Activated naive CD4-positive, alpha-beta T cell treated with Interleukin-2 at 50 U/mL for 16 hours (primary cell): ENCODE measurements at places on chromosomes 13 and 19.

GRCh38 chr13:106696140-106696539, 128.2 kb upstream of the ARGLU1 start:
- DNase-seq, result no peak

DNA sequence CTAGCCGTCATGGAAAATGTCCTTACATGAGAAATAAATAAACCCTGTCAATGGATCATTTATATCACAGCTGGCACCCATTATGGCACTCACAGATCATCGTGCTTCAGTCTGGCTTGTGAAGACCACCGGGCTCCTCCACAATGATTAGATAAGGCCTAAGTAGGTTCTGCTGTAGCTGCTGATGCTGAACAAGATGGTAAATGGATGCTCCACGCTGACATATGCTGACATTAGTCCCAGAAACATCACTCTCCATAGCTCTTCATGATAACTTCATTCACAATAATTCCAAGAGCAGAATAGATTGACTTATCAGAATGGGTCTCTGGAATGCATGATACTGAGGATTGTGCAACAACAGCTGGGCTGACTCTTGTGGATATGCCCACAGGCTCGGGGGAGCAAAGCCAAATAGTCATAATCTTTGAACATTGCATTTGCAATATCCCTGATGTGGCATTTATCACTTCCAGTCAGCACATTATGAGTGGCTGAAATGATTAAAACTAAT, 63.8 kb upstream of the RXFP2 start:
- DNase-seq, result no peak

DNA sequence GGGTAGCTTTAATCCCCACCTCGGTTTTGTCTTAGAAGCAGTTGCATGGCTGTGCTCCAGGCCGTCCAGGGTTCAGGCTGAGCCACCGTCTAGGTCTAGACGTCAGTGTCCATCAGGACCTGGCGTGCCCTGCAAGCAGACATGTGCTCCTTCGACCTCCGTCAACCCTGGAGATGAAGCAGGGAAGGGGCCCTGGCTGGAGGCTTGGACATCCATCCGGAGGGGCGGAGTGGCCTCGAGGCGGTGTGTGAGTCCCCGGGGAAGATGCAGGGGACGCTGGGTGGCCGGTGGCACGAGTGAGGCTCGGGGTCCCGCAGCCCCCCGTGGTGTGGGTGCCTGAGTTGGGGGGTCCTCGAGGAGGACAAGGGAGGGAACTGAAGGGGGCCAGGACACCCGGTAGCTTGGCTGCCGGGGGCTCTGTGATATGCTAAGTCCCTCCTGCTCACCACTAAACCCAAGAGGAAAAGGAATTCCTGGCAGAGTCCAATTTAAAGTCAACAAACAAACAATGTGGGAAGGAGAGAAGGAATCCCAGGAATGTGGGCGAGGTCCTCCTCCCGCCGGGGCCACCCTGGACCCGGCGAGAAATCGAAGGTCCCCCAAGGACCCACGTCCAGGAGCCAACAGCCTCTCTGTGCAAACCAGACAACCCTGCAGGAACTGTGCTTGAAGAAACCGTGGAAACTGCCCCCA, 14.9 kb upstream of the PTBP1 start:
- no peak for DNase-seq

DNA sequence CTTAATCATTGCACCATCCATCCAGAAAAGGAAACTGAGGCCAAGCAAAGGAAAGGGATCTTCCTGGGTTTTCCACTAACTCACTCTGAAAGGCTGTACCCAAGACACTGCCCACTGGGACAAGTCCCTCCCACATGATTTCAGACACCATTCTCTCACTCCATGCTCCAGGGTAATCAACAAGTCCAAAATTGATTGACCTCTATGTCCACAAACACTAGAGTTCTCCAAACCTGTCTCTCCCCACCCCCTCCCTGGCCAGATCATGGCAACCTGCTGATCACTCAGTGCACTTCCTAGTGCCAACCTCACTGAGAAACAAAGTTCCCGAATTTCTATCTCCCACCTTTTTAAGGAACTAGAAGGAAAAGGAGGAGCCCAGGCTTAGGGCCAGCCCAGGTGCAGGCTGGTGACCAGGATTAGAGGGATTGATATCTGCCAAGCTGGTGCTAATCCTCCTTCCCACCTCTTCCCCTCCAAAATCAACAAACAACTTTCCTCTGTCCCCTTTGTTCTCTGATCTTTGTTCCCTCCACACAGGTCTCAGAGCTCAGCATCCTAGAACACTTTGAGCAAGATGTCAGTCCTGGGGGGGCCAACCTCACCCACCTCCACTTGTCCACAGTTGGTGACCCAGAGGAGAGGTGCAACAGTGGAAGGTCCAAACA, 2.4 kb upstream of the CYP2A13 start:
- DNase-seq, result no peak

- no peak for DNase-seq
Observed at GRCh38 chr13:37889102-37889501, 19.5 kb upstream of the TRPC4 start.

DNA sequence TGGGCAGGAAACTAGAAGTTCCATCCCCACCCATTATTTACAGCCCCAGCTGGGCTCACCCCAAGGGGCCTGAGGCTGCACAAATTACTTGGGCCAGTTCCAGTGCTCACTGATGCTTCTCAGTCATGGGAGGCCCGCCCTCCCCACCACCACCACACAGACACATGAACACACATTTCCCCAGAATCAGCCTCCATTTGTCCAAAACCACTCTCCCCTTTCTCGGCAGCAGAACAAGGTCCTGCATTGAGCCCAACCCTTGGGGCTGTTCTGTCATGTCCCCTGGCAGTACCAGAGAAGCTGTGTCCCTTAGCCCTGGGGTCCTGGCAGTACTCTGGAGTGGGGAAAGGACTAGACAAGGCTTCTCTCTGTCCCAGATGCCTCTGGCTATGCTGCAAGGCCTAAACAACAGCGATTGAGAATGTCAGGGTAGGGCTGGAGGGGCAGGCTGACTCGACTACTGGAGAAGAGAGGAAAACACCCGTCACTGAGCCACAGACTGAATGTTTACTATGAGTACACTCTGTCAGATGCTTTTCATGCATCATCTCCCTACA, 21.8 kb downstream of the SAMD4B start:
- DNase-seq, result no peak

GRCh38 chr13:70090036-70090723, 17.4 kb upstream of the ATXN8OS start:
- DNase-seq, result no peak

GRCh38 chr19:49264258-49264657, 60.7 kb downstream of the SLC6A16 start:
- DNase-seq, result no peak

DNA sequence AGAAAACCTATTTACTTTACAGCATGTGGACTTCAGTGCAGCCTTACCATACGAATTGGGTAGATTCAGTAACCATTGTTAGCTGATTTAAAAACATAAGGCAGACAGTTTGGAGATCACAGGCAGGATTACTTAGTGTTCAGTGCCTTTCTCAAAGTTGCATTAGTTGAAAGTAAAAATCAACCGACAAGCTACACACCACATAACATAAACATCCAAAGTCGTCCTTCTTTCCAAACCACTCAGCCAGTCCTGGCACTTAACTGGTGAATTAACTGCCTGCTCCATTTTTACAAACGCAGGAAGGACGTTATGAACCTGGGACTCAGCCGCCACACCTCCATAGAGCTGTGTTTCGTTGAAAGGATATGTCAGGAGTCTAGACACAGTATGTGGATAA, 91.4 kb downstream of the COL4A1 start:
- DNase-seq, result no peak

- no peak for DNase-seq
Observed at GRCh38 chr13:21695546-21695945, 24.7 kb downstream of the FGF9 start.

DNA sequence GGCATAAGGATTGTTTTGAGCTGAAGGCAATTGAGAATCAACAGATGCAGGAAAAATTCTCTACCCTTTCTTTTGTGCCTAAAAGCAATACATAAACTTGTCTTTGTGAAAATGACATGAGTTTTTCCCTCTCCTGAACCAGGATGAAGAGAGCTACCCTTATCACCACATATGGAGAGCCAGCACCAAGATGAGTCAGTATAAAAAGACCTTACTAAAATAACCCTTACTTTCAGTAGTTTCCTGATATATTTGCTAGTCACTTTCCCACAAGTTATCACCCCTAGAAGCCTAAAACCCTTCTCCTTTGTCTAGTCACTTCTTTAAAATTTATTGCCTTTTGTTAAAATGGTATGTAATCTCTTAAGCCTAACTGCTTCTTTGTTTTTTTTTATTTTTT, 61.9 kb upstream of the ANKRD10 start:
- no peak for DNase-seq
